ENCODE measurements at places on chromosomes 1 and 21.

GRCh38 chr1:94617134-94617805, 75.7 kb upstream of the F3 start:
- DNase-seq: no peak

DNA sequence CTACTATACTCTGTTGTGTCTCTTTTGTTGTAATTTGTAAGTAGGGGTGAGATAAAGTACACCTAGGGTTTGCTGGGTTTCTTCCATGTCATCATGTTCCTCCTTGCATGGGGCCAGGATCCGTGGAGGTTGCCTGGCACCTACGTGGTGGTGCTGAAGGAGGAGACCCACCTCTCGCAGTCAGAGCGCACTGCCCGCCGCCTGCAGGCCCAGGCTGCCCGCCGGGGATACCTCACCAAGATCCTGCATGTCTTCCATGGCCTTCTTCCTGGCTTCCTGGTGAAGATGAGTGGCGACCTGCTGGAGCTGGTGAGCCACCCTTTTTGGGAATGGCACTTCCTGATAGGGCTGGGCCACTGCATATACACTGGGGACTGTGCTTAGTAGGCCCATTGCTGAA, 4.4 kb downstream of the PCSK9 start:
- DNase-seq: no peak

DNA sequence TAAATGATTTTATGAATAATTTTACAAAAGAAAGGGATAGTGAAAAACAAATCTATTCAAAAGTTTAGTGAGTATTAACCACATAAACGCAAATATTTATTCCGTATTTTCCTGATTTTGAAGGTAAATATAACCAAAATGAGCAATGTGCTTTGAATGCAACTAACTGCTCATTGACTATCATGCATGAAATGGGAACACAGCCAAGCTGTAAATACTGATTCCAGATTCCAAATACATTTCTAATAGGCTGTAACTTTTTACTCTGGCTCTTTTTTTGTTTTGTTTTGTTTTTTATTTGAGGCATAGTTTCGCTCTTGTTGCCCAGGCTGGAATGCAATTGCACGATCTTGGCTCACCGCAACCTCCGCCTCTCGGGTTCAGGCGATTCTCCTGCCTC, 41.8 kb downstream of the SELENOF start:
- no peak for DNase-seq

DNA sequence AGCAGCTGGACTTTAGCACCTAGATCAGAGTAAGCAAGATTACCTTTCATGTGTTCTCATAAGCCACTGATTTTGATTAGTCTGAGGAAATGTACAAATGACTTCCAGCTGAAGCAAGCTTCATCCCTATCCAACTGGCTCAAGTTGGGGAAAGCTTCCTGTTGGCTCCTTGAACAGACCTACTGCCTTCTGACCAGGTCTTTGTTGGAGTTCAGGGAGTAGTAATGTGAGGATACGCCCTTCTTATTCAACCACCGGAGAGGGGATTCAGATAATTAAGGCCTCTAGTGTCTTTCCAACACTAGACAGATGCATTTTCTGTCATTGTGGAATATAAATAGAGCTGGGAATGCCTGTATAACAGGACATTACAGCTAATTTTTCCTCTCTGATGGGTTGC, 268.9 kb downstream of the TGFB2 start:
- DNase-seq: no peak

DNA sequence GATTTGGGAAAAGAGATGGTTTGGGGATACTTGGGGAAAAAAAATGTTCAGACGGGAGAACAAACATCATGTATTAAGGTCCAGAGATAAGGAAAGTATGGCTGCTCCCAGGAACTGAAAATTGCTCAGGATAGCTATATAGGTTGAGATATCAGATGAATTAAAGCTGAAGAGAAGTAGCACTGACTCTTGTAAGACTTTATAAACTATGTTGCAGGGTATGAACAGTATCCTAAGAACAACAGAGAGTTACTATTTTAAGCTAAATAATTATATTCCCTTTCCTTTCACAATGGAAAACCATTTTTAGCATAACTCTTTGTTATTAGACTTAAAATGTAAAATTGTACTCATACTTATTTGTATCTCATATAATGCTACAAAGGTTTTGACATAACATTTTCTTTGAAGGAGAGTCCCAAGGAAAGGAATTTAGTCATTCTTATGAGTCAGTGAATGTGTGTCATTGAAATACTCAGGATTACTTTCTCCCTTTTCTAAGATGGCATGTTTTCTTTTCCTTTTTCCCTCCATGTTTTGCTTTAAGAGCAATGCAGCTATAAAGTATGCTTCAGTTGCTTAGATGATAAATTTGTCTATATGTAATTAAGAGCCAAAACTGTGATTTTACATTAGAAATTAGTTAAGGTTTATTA, 139.4 kb upstream of the KIAA1614 start:
- no peak for DNase-seq

DNA sequence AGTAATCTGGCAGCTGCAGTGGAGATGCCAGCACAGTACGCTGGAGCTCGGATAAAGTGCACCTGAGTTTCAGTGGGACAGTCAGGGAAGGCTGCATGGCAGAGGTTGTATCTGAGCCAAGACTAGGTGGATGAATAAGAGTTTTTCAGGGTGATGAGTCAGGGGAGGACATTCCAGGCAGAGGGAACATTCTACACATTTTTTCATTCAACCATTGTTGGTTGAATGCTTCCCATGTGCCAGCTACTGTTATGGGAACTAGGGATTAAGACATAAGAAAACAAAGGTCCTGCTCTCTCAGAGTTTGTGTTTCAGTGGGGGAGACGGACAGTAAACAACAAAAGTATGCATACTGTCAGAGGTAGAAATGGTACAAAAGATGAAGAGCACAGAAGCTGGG, 5.2 kb downstream of the LEPR start:
- DNase-seq: no peak

DNA sequence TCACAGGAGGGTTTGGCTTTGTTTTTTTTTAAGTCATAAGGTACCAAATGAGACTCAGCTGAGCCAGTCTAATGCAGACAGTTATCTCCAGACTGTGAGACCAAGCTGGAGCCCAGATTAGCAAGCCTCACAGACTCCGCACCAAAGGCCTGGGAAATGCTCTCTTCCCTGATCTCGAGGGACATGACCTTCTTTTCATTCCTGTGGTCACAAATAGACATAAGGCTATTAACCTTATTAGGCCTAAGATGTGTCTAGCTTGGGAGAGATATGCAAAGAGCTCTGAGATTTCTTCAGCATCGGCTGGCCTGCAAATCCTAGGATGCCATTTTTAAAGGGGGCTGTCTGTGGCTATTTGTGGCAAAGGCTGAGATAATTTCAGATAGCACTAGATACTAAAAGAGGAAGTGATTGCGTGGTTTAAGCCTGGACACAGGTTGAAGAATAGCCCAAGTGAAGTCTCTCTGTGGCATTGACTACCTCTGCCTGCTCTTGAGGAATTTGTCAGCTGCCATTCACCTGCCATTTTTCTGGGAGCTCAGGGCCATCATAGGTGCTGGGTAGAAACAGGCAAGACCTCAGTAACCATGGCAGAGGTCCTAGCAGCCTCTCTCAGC, 301.3 kb downstream of the SIPA1L2 start:
- no peak for DNase-seq

- no peak for DNase-seq
These were observed 69.5 kb downstream of the NPHS2 start for GRCh38 chr1:179506199-179506598.

DNA sequence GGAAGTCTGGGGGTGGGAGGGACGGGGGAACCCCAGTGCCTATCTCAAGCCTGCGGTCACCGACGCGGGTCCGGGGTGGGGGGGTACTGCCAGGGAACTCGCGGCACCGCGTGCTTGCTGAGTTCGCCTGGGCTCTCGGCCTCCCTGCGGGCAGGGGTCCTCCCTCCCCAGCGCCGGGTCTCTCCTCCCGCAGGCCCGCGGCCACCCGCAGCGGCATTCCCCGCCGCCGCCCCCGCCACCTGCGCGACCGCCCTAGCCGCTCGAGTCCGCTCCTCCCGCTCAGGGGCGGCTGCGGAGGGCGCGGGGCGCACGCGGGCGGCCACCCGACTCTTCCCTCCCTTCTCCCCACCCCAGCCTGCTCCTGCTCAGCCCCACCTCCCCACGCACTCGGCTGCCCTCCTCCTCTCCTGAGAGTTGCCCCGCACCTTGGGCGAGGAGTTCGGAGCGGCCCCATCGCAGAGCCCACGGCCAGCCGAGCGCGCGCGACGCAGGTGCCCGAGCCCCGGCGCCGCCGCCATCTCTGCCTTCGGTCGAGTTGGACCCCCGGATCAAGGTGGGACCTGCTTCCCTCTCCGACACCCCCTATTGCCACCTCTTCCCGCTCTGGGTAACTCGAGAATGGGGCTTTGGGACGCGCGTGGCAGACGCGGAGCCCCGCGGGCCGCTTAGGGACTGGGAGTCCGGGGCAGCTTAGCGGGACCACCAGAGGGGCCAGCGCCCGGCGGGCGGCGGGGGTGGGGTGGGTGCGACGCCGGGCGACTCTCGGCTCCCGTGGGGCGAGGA, 105.0 kb downstream of the LEPR start:
- DNase-seq: peak; percentile 2

DNA sequence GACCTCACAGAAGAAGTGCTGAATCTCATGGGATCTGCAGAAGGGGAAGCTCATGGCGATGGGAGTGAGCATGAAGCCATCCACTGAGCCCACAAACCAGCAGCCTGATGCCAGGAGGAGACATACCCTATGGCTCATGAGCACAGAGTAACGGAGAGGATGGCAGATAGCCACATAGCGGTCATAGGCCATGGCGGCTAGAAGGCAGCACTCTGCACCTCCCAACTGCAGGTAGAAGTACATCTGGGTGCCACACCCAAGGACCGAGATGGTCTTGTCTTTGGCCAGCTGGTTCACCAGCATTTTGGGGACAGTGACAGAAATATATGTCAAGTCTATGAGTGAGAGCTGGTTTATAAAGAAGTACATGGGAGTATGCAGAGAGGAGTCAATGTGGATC, 4.3 kb downstream of the OR2T10 start:
- no peak for DNase-seq

- DNase-seq: peak; percentile 84
These were observed 116.6 kb downstream of the SETD4 start for GRCh38 chr21:35943752-35944151.

DNA sequence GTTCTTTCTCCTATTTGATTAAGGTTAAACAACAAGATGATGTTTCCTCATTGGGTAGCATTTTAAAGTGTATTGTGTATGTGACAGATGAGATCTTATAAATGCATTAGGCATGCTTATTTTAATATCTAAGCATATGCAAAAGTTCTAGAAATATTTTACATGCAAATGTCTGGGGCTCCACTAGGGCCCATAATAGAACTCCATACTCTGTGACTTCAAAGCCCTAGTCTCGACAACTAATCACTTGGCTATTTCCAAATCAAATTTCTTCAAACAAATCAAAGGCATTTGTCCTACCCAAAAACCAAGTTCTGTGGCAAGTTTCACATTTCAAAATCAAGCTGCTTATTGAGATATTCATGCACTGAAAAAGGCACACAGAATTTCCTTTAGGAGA, 385.6 kb upstream of the ST6GALNAC5 start:
- no peak for DNase-seq

- no peak for DNase-seq
These were observed 52.1 kb upstream of the ERRFI1 start for GRCh38 chr1:8078176-8078671.

GRCh38 chr1:60998786-60999185, 83.6 kb upstream of the NFIA start:
- no peak for DNase-seq

DNA sequence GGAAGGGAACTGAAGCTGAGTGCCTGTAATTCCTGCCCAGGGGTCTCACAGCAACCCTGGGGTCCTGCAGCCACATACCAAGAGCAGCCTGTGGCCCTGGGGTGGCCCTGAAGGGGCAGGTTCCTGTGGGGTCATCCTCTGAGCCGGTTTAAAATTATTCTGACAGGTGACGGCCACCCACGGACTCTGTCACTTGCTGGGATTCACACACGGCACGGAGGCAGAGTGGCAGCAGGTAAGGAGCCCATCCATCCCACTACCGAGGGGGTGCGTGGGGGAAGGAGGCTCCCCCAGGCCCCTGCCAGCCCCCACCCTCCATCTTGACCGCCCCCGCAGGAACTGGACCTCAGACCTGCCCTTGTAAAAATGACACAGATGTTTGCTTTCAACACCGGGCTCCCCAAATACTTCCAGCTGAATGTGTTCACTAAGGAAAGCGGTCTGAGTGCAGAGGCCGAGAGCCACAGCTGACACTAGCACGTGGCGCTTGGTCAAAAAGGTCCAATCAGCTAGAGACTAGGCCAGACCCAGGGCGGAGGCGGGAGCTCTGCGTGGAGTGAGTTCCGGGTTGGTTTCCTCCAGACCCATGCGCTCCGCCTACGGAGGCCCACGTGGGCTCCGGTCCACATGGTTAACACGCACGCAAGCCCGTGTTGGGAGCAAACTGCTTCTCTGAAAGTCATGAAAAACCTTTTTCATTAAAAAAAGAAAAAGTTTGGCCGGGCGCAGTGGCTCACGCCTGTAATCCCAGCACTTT, 10.0 kb downstream of the YBEY start:
- DNase-seq: no peak

- DNase-seq: no peak
These were observed 90.8 kb upstream of the SLC2A1 start for GRCh38 chr1:43049481-43049880.

GRCh38 chr1:7387053-7387927, 383.8 kb upstream of the VAMP3 start:
- DNase-seq: no peak

DNA sequence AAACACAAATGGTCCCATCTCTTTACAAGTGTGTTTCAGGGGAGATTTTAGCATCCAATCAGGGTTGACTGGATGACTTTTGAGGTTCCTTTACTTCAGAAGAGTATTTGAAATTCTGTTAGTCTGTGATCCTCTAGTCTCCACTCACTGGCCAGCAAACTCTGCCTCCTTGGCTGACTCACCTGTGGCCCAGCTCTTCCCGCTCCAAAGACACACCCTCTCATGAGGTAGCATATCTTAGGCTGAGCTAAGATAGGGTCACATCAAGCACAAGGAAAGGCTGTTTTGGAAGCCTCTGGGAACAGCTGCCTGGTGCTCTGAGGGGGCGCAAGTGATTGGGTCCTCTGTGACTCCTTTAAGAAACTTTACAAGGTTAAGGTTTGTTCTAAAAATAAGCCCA, 102.3 kb upstream of the FGGY start:
- DNase-seq: no peak

GRCh38 chr1:243926803-243927245, 76.8 kb upstream of the AKT3 start:
- DNase-seq: peak; percentile 9

- no peak for DNase-seq
These were observed 94.2 kb upstream of the IPO9 start for GRCh38 chr1:201734786-201735185.

All from brain (organoid and tissue), 16 donors.